Activated CD4-positive, CD25-positive, alpha-beta regulatory T cell treated with anti-CD3 and anti-CD28 coated beads, Interleukin-2, amount 50 U/mL, for 24 hours (primary cell): ENCODE measurements at places on chromosomes 13 and 19.

- no peak for ATAC-seq
Measured at GRCh38 chr19:38145623-38146022, 78.4 kb downstream of the DPF1 start.

DNA sequence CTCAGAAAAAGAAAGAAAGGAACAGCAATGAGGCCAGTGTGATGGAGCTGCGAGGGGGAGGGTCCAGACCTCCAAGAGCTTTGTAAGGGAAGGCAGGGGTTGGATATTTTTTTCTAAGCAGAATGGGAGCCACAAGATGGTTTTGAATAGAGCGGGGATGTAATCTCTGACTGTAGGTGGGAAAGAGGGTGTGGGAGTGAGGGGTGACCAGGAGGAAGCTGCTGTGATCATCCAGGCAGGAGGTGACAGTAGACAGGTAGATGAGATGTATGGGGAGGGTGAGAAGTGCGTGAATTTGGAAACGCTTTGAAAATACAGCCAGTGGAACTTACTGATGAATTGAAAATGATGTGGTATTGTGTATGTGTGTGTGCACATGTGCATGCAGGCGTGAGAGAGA is 7.4 kb downstream of the IFNL2 start:
- no peak for ATAC-seq

DNA sequence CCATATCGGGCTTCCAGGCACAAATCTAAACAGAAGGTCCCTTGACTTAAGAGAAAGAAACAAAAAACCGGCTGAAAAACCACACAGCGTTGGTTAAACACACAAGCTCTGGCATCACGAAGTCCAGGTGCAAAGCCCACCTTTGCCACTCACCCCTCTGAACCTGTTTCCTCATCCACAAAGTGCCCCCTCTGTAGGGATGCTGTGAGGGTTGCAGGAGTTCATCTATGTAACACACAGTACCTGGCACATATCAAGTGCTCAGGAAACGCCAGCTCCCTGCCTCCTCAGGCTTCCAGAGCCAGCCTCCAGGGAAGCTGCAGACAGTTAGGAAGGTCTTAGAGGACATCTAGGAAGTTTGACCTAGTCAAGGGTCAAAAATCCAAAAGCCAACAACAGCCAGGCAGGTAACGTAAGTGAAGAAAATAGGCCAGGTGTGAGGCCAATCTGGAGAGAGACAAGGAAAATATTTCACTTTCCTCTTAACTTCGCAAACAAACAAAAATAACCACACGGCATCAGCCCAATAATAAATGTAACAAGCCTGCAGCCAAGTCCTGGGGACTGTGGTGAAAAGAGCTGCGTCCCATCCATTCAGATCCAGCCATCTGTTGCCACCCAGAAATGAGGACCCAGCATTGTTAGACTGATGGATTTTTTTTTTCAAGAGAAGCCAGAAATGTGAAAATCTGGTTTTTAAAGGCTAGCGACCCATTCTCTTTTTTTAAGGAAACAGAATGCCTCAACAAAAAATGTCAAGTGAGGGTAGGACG is 10.0 kb downstream of the KDELR1 start:
- no peak for ATAC-seq

GRCh38 chr19:10826231-10826630 is 9.8 kb downstream of the TMED1 start:
- ATAC-seq: no peak

- ATAC-seq: no peak
Measured at GRCh38 chr19:57651654-57651996, 17.1 kb upstream of the ZSCAN4 start.

DNA sequence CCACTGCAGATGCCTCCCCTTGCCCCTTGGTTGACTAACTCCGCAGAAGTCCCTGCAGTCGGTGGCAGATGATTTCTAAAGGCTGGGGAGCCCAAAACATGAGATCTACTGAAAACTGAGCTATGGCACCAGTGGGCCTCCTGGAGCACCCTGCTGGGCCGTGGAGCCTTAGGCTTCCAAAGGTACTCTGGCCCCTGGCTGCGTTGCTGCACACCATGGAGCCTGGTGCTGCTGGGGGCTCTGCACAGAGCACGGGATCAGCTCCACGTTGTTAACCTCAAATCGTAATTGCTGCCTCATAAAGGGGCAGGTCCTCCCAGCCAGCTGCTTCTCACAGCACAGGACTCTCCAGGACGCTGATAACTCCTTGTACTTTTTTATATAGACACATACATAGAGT is 357.5 kb downstream of the NALCN start:
- no peak for ATAC-seq

GRCh38 chr13:76948149-76948548 is at the start of gene ACOD1:
ACOD1 (plus strand) TSS chr13:76948511; CDS start chr13:76948559, 48 bp downstream.
- no peak for ATAC-seq

- ATAC-seq: no peak
Measured at GRCh38 chr19:5480427-5480836, 25.2 kb downstream of the ZNRF4 start.

DNA sequence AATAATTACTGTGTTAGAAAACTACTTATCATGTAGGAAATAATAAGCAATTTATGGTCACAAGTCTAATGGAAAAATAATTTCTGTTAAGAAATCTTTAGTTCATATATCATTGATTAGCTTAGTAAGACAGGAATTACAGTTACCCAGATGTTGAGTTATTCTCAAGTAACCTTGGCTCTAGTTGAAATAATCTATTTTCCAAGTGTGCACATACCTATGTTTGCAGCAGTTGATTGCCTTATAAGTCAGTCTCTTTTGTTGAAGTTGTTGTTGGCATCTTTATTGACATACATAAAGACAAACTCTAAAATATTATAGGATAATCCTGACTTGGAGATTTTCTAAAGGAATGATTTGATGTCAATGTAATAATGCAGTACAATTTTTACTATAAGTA is 511.4 kb upstream of the KLF12 start:
- no peak for ATAC-seq

DNA sequence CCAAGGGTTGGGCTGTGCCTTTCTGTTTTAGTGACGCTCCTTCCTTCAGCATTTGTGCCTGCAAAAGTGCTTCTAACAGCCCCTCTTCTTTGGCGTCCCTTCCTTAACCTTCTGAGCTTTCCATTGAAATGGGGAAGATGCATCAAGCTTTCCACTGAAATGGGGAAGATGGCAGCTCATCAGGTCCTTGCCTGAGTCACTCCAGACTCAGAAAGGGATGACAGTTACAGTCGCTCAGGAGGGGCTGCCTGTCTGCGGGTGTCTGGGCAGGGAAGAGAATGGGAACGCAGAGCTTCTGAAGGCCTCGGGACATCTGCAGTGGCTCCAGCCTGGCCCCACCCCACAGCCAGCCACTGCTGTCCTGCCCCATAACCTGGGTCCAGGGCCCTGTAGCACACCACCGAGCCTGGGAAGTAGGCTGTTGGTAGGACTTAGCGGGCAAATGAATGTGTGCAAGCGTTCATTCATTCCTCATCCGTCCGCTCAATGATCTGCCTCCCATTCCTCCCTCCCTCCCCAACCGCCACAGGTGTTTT is 9.8 kb downstream of the AP1M1 start:
- ATAC-seq: no peak

DNA sequence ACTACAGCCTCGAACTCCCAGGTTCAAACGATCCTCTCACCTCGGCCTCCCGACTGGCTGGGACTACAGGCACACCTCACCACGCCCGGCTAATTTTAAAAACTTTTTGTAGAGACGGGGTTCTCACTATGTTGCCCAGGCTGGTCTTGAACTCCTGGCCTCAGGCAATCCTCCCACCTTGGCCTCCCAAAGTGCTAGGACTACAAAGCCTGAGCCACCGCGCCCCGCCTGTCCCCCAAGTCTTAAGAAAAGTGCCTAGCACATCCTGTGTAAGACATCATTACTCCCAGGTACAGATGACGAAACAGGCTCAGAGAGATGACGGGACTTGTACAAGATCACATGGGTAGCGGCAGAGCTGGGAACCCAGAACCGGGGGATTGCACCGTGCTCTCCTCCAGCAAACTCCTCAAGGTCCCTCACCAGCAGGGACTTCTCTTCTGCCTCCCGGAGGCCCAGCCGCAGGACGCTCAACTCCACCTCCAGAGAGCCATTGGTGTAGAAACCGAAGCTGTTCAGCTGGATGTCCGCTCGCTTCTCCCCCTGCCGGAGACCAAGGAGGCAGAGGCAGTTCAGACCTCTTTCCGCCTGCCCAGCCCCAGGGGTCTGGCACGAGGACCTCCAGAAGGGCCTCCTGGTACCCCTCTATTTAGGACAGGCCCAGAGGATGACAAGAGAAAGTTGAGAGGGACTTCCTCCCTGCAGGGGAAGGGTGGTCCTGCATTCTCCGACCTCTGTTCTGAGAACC is 1.0 kb downstream of the GPR108 start:
- peak; percentile 20 for ATAC-seq

GRCh38 chr19:2454199-2454961 is 2.4 kb downstream of the LMNB2 start:
- ATAC-seq: no peak

DNA sequence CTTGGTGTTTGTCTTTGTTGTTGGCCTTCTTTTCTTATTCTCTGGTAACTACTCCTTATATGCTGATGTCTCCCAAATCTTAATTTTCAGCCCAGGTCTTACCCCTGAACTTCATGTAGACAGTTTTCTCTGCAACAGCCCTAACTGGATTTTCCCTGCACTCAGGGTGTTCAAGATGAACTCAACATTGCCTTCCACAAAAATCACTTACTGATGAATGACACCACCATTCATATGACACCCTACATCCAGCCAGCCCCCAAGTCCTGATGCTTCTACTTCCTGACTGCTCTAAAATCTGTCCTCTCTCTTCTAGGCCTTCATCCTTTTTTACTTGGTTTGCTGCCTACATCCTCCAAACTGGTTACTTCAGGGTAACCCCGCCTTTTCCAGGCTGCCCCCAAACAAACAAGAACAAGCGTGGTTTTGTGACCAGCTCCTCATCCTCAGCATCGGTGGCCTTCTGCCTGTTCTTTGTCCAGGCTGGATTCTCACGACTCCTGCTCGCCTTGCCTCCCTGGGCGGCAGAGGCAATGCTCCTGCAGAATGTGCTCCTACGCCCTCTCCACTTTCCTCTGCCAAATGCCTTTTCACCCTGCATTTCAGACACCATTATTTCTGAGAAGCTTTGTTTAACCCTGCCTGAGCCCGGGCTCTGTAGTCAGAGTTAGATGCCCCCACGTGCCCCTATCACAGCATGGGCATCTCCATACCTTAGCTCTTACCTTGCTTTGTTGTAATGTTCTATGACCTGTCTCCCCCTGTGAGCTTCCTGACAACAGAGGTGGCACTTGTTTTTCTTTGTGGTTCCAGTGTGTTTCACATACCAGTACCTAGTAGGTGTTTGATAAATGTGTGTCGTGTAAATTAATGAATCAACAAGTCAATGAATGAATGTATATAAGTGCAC is 61.8 kb downstream of the WDFY2 start:
- ATAC-seq: peak; percentile 57

DNA sequence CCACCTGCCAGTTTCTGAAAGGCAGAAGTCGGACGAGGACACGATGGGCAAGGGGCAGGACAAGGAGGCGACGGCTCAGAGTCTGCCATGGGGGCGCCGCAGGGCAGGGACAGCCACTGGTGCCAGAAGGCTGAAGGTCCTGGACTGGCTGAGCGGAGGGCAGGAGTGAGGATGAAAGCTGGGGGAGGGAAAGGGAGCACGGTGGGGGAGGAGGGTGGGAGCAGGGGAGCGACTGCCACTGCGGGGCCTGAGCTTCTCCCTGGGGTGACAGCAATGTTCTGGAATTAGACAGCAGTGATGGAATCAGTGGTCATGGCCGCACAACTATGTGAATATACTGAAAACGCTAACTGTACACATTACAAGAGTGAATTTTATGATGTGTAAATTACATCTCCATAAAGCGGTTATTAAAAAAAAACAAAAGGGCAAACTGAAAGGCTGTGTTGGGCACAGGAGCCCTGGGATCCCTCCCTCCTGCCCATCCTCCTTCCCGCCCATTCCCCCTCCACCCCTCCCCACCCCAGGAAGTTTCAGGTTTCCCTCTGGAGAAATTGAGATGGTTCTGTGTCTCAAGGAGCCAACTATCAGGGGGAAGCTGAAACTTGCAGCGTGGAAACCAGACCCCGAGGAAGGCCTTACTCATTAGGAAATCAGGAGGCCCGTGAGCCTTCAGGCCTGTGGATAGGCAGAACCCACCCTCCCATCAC is 15.9 kb downstream of the MLLT1 start:
- ATAC-seq: no peak

- ATAC-seq: no peak
Measured at GRCh38 chr13:44334751-44335150, 38.9 kb upstream of the SERP2 start.
